Activated effector memory CD4-positive, alpha-beta T cell treated with anti-CD3 and anti-CD28 coated beads, Interleukin-2, amount 50 U/mL, for 16 hours (primary cell): ENCODE measurements at places on chromosomes 3 and 15.

GRCh38 chr15:66001042-66001441 is 131.8 kb downstream of the RAB11A start:
- no peak for DNase-seq

- DNase-seq = no peak
Measured at GRCh38 chr3:142077155-142077858, 72.0 kb downstream of the TFDP2 start.

DNA sequence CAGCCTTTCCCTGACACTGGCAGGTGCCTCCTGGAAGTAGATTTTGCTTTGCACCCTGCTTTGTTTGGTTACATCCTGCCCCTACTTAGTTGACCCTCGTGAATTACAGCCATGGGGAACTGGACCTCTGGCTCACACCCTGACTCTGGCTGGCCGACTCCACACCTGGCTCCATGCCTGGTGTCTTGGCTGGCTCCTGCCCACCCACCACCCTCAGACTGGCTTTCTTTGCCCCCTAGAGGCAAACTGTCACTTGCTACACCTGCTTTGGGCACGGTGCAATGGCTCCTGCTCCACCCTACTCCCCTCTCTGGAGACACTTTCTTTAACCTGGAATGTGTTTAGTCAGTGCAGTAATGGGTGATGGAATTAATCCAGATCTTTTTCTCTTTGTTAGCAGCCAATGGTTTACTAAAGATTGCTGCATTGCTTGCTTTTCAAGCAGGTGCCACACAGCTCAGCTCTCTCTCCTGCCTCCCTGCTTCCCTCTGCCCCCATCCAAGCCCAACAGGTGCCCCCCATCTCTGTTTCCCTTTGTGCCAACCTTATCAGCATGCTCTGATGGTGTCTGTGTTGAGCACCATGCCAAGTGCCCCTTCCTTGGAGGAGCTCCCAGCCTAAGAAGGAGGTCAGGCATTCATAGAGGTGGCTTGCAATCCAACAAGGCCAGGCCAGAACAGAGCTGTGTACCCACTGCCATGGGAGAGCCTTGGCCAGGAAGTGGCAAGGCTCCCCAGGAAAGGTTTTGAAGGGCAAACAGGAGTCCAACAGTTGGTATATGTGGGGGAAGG is 38.4 kb downstream of the RASGRF1 start:
- no peak for DNase-seq

- no peak for DNase-seq
Measured at GRCh38 chr3:171283183-171283847, 176.9 kb downstream of the TNIK start.

- DNase-seq = no peak
Measured at GRCh38 chr15:100714749-100715342, 112.5 kb downstream of the ASB7 start.

GRCh38 chr15:77980098-77980497 is 97.4 kb downstream of the TBC1D2B start:
- DNase-seq = peak; percentile 45

DNA sequence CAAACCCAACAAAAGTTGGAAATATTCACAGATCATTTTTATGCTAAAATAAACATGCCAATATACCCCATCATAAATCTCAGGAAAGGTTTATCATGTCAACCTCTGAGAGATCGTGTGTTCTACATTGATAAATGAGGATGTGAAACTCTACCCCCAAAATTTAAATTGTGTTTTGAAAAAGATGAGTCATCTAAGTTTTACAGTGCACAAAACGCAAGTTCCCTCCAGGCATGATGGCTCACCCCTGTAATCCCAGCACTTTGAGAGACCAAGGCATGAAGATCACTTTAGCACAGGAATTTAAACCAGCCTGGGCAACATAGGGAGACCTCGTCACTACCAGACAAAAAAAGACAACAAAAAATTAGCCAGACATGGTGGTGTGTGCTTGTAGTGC is 1487.0 kb upstream of the GBE1 start:
- DNase-seq = no peak

DNA sequence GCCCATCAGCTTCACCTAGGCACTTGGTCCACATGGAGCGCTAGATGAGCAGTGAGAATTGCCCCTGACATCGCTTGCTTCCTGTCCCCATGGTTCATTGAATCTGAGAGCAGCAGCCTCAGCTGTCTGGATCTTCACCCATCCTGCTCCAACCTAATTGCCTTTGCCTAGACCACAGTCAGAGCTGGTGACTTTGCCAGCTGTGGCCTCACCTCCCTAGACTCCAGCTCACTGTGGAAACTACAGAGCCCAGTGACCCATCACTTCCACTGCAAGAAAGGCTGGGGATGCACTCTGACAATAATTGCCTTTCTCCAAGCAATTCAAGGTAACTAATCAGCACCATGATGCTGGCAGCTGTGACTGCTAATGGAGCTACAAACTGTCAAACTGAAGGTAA is 30.6 kb upstream of the SLC6A1 start:
- DNase-seq = no peak

DNA sequence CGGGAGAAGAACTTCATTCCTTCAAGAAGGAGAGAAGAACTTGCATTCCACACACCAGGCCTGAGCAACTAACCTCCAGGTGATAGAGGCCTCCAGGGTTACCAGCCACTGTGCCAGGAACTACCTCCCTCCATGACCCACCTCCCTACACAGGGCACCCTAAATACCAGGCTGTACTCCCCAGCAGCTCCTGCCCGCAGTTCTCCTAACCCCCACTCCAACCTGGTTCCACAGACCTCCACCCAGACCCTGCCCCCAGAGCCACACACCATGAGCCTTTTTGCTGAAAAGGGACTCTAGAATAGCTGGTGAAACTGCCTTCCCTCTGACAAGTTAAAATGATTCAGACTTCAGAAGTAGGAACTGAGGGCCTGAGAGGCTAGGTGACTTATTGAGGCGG is 8.2 kb downstream of the IGDCC3 start:
- no peak for DNase-seq

GRCh38 chr3:127177226-127177625 is 15.7 kb upstream of the PRR23E start:
- DNase-seq = peak; percentile 42

GRCh38 chr3:134103470-134103869 is 73.7 kb upstream of the SLCO2A1 start:
- no peak for DNase-seq

GRCh38 chr15:65451989-65452388 is 29.2 kb upstream of the IGDCC4 start:
- DNase-seq = no peak

DNA sequence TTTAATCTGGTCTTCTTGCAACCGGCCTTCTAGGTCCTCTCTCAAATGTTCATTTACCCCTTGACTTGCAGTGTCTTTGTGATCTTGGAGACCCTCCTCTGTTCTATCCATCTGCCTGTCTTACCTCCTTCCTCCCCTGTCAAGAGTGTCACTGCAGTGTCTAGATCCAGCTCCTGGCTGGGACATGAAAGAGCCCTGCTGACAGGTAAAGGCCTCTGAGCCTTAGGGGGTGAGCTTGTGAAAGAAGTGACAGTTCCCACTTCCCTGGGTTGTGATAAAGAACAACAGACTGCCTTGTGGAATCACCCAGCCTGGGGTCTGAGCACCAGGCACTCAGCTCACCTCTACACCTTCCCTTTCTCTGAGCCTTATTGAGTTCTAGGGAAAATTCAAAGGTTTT is 68.0 kb downstream of the CDC25A start:
- no peak for DNase-seq

GRCh38 chr3:46668116-46668515 is 25.4 kb downstream of the ALS2CL start:
- DNase-seq = peak; percentile 43

DNA sequence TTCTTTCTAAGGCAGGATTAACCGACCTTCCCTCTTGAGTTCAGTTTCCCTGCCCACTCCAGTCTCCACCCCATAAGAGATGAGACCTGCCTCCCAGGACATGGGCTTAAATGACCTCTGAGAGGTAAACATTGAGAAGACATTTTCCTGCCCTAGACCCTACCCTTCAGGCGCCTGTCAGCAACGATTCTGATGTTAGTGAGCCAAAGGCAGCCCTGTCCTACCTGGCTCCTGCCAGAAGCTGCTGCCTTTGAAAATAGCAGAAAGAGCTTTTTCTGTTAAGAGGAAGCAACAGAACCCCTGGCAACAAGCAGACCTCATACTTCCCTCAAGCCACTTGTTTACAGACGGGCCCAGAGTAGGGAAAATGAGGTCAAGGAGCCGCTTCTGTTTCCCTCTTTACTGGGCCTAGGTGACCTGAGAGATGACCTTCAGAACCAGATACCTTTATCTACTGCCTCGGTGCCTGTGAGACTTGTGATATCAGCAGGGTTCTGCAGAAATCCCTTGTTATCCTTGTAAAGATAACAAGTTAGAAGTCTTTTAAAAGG is 52.0 kb downstream of the CD200R1L start:
- DNase-seq = no peak
